Activated CD8-positive, alpha-beta memory T cell treated with anti-CD3 and anti-CD28 coated beads for 1 hour (primary cell): ENCODE measurements at places on chromosomes 5 and 9.

DNA sequence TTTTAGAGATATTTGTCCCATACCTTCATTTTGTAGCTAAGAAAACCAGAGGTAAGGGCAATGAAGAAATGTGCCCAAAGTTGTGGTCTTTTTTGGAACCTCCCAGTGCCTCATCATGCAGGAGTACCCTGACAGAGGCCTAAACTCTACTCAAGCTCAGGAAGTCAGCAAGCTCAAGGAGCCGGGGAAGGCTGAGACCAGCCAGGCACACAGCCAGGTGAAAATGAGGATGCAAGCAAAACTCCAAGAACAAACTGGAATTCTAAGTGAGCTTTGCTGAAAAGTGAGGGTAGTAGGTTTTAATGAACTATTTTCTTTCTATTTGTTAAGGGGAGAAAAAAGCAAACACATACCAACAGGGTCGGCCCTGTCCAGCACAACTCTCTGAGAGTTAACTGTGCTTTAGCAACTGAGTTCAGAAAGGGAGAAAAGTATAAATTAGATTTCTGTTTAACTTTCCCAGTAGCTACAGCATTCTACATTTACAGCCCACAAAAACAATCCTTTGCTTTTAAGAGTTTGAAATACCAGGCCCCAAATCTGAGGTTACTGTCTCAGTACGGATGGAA, 146.4 kb downstream of the GNAQ start:
- no peak for DNase-seq

DNA sequence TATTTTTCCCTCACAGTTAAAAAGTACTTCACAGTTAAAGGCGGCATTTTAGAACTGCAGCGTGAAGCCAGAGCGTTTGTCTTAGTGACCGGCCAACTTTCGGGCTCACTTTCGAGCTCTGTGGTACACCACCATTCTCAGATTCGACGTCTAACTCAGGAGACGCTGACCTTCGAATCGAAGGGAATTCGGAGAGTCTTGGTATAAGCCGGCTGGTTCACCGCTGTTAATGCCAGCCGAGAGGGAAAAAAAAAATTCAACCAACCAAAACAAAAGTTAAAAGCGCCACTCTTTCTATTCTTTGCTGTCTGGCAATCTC, 544 bp upstream of the SNX24 start:
- DNase-seq, result no peak

- no peak for DNase-seq
These were observed 650 bp downstream of the ELP1 start for GRCh38 chr9:108933231-108933717.

GRCh38 chr5:38029397-38030065, 189.7 kb upstream of the GDNF start:
- DNase-seq, result no peak

DNA sequence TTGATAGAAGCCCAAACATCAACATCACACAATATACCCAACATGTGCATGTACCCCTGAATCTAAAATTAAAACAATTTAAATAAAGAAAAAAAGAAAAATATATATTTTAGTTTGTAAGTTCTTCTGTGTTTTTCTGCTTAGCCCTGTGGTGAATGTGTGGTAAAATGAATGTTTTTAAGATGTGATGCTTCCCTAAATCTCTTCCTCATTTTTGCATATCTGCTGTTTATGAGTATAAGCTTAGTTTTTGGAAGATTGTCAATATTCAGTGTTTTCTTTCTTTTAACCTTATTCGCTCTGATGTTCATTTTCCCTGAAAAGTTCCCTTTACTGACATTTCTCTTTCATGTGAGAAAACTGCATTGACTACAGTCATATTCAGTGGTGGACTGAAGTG, 44.4 kb upstream of the DAB2 start:
- DNase-seq, result no peak

- DNase-seq, result no peak
These were observed 673.9 kb upstream of the KLF4 start for GRCh38 chr9:108163321-108164005.

DNA sequence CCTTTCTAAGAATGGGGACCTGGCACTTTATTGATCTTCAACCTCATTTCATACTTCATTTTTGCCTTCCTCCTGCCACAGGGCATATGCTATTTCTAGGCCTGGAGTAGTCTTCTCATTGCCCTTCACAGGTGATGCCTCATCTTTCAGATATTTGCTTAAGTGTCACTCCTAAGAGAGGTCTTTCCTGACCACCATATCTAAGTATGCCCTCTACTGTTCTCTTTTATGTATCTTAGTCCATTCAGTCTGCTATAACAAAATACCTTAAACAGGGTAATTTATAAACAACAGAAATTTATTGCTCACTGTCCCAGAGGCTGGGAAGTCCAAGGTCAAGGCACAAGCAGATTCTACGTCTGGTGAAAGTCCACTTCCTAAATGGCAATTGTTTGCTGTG, 99.1 kb downstream of the ADAMTS6 start:
- DNase-seq, result no peak

DNA sequence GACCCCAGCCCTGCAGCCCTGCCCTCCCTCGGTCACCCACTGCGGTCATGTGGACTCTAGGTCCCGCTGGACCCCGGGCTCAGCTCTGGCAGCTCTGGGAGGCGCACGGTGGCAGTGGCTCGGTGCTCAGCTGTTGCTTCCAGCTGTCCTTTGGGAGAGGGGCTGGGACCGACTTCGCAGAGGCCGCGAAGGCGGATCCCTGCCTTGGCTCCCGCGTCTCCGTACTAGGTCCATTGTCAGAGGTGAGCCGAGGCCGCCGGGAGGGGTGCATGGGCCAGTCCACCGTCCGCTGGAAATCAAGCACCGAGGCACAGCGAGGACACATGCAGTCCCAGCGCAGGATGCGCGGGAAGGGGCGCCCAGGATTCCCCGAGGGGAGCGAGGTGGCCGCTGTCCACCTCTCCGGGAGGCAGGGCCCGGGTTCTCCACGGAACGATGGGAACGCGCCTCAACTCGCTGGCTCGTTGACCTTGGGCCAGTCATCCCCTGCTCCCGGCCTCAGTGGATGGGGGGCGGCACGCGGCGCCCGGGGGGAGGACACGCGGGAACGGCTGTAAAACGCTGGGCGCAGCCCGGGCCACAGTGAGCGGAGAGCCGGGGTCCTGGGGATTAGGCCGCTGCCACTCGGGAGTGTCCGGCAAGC, 732 bp downstream of the GBGT1 start:
- no peak for DNase-seq

- DNase-seq, result no peak
These were observed 18.7 kb downstream of the RAB14 start for GRCh38 chr9:121182989-121183388.

DNA sequence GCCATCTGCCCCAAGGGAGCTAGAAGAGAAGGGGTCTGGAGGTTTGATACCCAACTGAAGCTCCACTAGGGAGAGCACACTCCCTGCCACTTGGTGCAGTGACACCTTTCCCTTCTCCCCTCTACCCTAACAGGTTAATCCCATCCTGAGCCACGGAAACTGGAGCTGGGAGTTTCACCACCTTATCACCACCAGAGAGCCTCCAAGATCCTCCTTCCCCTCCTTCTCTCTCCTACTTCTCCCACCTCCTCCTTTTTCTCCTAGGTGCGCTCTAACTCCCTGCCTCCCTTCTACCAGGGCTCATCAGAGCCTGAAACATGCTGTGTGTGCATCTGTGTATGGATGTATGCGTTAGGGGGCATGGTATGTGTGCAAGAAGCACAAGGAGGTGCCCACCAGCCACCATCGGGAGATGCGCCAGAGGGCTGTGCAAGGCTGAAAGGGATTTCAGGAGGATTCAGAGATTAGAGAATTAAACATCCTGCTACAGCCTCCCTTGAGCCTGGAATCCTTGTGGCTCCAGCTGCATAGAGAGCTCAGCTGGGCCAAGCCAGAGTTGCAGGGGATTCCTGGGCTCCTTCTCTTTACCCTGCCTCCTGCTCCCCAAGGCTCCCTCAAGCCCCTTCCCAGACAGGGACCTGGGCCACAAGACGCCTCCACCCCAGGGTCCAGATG, 89.8 kb downstream of the PCDH1 start:
- no peak for DNase-seq

GRCh38 chr5:142713121-142713706, 27.3 kb upstream of the FGF1 start:
- peak; percentile 77 for DNase-seq

DNA sequence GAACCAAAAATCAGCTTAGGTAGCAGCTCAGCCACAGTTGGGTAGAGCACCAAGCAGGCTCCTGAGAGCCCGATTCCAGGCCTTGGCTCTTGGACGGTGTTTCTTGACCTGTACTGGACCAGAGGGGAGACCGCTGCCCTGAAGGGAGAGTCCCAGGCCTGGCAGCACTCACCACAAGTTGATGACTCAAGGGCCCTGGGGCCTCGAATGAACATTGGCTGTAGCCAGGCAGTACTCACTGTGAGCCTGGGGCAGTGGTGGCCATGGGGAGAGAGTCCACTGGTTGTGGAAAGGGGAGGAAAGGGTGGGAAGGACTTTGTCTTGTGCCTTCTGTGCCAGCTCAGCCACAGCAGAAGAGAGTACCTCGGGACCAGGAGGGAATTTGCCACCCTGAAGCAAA, 166.1 kb downstream of the EDIL3 start:
- no peak for DNase-seq

DNA sequence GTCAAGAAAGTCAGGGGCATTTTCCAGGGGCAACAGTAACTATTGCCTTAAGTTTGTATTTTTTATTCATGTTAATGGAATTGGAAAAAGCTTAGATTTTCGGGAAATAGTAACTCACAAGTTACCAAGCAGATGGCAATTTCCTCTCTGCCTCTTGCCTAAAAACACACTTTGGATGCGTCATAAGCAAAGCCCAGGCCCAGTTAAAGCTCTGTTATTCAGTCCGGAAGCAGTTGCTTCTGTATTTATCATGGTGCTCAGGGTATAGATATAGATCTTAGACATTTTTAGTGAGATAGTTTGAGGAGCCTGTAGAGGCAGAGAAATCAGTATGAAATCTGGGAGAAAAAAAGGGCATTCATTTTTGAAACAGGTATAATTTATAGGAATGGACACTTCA, 260.3 kb upstream of the TNC start:
- no peak for DNase-seq

GRCh38 chr5:36631620-36632362, 25.4 kb downstream of the SLC1A3 start:
- no peak for DNase-seq

DNA sequence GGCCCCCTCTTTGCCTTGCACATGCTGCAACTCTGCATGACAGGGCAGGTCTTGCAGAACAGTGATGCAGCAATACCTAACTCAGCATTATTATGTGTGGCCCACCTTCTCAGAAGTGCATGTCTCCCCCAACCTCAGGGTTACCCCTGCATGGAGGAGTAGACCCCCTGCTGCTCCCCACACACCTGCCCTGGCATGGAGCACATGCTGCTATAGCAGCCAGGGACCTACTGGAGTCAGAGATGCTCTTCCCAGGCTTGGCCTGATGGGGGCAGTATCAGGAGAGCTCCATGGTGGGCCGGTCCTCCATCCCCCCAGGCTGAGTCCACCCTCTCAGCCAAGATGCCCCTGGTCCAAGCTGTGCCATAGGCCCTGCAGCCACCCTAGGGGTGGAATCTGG, 13.2 kb upstream of the BOD1 start:
- DNase-seq, result no peak

GRCh38 chr9:110021891-110022290, 186.1 kb downstream of the C9orf152 start:
- DNase-seq, result no peak

DNA sequence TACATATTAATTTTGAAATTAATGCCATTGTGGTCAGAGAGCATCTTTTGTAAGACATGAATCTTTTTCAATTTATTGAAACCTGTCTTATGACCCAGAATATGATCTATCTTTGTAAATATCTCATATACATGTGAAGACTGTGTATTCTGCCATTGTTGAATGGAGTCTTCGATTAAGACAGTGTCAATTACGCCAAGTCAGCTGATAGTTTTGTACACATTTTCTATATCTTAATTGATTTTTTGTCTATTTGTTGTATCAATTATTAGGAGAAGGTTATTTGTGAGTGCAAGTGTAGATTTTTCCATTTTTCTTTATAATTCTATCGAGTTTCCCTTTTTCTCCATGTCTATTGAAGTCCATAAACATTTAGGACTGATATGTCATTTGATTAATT, 471.6 kb downstream of the MED10 start:
- DNase-seq, result no peak

DNA sequence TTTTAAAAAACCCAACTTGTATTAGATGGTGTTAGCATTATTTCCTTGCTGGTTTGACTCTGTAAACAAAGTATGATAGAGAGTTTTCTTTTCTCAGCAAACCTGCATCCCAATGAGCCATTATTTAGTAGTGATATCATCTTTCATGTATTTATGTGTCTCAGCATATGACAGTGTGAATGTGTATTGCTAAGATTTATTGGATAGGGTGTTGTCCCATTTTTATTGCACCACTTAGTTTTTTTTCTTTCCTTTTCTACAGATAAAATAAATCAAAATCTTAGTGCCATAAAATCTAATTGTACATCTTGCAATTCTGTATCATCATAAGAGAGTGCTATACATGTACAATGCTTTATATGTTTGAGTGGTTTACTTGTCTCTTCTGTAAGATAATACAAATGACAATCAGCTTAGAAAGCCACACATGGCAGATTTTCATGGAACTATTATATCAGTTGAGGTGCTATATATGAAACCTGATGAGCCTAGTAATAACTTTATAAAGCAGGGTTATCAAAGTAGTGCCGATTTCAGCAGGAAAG, 149.2 kb upstream of the CYLC2 start:
- no peak for DNase-seq

DNA sequence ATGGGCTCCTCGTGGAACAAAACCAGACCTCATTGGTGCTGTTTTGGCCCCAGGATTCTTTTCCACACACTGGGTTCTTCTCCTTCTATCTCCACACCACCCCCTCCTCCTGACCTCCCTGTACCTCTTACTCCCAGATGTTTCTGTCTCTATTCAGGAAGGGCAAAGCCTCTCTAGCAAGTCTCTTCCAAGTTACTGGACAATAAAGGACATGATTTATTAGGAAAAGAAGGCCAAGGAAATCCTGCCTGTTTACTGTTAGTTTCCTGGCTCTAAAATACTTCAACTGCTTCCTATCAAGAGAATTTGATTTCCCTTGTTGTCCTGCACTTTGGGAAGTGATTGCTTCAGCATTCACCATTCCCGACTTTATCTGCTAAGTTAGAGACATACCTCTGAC, 262.0 kb downstream of the SAXO1 start:
- no peak for DNase-seq

DNA sequence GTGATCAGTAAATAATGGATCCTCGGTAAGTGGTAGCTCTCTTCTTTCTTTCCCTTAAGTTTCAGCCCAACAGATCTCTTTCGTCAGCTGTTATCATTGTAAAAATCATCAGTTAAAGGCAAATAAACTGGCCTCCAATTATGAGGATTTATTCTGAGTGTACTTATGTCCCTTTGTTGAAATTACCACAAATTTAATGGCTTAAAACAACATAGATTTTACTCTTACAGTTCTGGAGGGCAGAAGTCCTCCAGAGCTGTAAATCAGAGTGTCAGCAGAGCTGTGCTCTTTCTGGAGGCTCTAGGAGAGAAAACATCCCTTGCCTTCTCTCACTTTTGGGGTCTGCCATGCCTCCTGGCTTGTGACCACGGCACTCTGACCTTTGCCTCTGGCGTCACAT, 104.6 kb downstream of the INSYN2B start:
- DNase-seq, result no peak
